ENCODE measurements at places on chromosomes 7 and 10.

GRCh38 chr10:32948451-32948850 is 9.6 kb downstream of the ITGB1 start:
- no peak for DNase-seq

GRCh38 chr7:47143339-47143738 is 438.6 kb downstream of the TNS3 start:
- no peak for DNase-seq

DNA sequence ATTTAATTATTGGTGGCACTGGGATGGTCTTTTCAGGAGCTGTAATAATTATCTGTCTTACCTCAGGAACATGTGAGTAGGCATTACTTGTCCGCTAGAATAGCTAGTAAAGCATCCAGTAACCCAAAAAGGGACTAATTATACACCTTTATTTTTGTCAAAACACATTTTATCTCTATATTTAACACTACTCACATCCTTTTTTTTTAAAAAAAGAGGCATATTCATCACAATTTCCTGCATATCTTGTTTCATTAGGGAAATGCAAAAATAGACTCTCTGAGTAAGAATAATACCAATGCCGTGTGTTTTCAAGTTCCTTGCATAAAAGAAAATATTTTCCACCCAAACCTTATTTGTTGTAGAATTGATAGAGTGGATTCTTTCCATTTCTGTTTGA is 99.5 kb downstream of the VTI1A start:
- DNase-seq: no peak

- no peak for DNase-seq
Observed at GRCh38 chr10:111076682-111077478, at the start of gene ADRA2A. TSS of gene ADRA2A (plus strand) at chr10:111077029. CDS start at chr10:111077997, 968 bp downstream.

- no peak for DNase-seq
Observed at GRCh38 chr7:155009570-155010157, 6.7 kb upstream of the PAXIP1 start.

DNA sequence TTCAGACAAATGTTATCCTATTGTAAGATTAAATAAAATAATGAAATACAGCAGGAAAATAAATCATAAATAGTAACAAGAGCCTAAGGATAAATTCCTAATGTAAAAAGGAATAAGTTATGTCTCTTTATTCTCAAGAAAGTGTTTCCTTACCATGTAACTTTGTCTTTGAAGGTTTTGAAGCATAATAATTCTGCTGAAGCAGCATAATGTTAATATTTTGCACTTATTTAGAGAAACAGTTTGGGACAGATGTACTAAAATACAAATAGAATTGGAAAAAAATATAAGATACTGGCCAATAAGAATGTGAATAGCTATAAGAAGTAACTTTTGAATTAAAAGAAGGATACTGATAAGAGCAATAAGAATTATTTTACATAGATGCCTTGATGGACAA is 45.7 kb downstream of the GRM3 start:
- DNase-seq: no peak
